Ecto neural progenitor cell (in vitro differentiated cells): ENCODE measurements at places on chromosomes 13 and 19.

DNA sequence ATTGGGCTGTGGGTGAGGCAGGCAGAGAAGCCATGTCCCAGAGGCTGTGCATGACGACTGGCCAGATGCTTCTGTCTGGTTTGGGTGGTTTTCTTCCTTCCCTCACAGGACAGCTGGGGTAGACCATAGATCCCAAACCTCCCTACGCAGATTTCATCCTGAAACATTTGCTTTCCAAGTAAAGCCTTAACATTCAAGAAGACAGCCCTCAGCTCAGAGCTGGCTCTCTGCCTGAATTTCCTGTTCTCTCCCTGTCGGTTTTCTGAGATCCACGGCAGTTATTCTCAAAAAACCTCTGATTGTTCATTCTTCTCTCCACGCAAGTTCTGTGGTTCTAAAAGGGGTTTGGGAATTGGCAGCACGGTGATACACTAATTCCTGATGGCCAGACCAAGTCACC lies 25.3 kb downstream of the UQCRFS1 start:
- DNase-seq: no peak

- DNase-seq: no peak
Observed at GRCh38 chr13:27076421-27076820, 95.2 kb downstream of the USP12 start.

- no peak for DNase-seq
Observed at GRCh38 chr19:15318241-15318691, 14.1 kb downstream of the BRD4 start.

DNA sequence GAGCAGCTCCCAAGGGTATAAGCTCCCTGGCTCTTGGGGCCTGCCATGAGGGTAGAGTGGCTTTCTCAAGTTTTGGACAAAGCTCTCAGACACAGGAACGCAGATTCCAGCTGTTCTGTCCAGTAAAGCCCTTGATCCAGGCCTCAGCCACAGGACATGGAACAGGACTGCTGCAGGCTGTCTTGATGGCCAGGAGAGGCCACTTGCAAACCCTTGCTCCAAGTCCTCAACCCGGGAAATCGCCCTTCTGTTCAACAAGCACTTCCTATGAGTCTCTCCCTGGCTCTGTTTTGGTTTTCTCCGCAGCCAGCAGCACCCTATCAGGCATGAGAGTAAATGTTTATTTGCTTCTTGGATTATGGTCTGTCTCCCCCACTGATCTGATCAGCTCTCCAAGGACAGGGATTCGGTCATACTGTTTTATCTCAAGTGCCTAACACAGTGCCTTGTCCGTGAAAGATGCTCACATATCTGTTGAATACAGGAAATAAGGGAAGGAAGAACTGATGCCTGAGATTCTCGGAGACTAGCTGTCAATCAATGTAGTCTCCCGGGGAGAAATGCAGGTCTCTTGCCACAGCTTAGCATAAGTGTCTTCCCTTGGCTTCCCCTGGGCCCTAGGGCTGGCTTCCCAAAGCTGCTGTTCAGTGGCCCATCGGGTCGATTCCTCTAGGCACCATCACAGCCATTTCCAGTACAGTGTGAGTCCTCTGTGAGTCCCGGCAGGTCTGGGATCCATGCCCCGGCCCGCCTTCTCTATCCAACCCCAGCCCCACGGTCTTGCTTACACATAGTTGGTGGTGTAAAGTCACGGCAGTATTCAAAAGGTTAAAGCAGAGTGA lies 90.8 kb downstream of the TSHZ3 start:
- DNase-seq: peak; percentile 34

DNA sequence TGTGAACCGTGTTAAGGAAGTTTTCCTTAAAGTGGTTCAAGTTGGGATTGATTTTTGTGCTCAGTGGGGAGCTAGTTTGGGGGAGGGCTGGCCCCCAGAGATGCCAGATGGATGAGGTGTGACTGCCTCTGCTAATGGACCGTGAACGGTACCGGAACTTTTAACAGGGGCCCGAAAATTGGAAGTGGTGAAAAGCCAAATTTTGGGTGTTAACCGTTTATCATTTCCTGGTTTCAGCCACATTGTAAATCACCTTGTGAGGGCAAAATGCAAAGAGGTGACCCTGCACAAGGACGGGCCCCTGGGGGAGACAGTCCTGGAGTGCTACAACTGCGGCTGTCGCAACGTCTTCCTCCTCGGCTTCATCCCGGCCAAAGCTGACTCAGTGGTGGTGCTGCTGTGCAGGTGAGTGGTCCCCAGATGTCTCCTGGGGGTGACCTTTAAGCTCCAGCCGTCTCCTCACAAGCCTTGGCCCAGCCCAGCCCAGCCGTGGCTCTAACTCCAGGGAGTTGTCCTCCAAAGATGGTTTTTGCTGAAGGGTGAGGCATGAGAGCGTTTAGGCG lies 18.2 kb downstream of the UPF1 start:
- no peak for DNase-seq

DNA sequence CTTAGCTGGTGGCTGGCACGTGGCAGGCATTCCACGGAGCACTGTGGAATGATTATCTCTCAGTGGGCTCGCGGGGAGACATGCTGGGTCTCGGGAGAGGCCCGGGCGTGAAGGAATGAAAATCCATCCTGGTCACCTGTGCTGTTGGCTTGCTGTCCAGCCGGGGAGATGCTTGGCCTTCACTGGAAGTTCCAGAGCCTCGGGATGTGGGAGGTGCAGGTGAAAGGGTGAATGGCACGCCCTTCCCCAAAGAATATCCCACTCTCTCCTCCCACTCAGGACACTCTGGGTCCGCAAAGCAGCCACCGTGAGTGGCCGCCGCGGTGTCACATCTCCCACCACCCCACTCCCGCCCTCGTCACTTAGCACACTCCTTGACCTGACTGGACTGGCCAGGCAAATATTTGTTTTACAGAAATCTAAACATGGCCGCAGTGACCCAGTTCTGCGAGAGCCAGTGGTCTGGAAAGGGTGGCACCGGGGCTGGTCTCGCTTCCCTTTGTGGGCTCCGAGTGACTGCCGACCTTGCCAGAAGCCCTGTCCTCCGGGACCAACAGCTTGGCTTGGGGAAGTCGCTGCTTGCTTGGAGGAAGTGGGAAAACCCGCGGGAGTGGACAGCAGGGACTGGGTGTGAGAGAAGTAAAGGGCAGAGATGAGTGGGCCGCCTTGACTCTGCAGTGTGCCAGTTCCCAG lies 8.0 kb downstream of the DPP9 start:
- no peak for DNase-seq

GRCh38 chr13:48594096-48594815 lies 59.5 kb upstream of the CYSLTR2 start:
- DNase-seq: no peak

DNA sequence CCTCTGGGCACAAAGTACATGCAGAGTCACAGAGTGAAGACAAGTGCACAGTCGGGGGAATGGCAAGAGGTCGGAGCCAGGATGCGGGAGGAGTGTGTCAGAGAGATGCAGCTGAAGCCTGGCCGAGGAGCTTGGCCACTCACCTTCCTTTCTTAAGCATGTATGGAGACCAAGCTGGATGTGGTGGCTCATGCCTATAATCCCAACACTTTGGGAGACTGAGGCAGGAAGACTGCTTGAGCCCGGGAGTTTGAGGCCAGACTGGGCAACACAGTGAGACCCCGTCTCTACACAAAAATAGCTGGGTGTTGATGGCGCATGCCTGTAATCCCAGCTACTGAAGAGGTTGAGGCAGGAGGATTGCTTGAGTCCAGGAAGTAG lies 67.0 kb downstream of the LATS2 start:
- no peak for DNase-seq
